ENCODE measurements at places on chromosomes 13 and 19.

GRCh38 chr19:41739361-41739760 is 16.0 kb upstream of the CEACAM6 start:
- no peak for DNase-seq

- DNase-seq, result no peak
These were observed 226.8 kb downstream of the LACC1 start for GRCh38 chr13:44106266-44107152.

- DNase-seq, result peak; percentile 71
These were observed at the start of gene SHFL for GRCh38 chr19:10085641-10086590. Gene SHFL (plus strand): TSS chr19:10086317. CDS start chr19:10086428, 111 bp downstream.

GRCh38 chr19:14826006-14826405 is 9.0 kb downstream of the OR7A5 start:
- DNase-seq, result no peak

GRCh38 chr13:100707818-100708740 is 33.5 kb upstream of the TMTC4 start:
- no peak for DNase-seq

DNA sequence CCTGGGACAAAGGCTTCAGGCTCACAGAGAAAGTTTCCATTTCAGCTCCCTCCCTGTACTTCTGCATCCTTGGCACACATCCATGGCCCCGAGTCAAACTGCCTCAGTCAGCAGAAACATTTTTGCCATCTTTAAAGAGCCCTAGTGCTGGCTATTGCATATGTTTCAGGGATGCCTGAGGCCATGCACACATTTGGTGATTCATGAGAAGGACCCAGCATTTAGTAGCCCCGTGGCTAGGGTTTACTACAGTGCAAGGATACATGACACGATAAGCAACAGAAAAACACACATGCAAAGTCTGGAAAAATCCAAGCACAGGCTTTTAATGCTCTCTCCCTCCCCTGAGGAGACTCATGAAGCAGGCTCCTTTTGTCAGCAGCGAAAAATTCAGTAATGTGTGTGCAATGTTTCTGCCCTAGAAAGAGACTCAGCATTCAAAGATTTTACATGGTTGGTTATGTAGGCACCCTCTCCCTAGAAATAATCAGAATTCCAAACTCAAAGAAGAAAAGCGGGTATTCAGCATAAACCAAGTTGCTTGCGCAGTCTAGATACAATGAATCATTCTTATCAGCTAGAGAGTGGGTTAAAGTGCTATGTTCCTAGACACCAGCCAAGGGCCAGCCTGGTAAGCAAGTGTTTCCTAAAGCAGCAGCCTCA is 17.6 kb downstream of the ACOD1 start:
- no peak for DNase-seq

- DNase-seq, result peak; percentile 36
These were observed 746.6 kb downstream of the UQCRFS1 start for GRCh38 chr19:28466107-28467045.

GRCh38 chr19:2573916-2574315 is 98.0 kb downstream of the GADD45B start:
- no peak for DNase-seq

GRCh38 chr19:4781801-4782200 is 9.7 kb upstream of the FEM1A start:
- no peak for DNase-seq

GRCh38 chr19:6056801-6057650 is 53.3 kb downstream of the RFX2 start:
- DNase-seq, result no peak

- DNase-seq, result no peak
These were observed 117.1 kb upstream of the SLITRK5 start for GRCh38 chr13:87554045-87554444.

DNA sequence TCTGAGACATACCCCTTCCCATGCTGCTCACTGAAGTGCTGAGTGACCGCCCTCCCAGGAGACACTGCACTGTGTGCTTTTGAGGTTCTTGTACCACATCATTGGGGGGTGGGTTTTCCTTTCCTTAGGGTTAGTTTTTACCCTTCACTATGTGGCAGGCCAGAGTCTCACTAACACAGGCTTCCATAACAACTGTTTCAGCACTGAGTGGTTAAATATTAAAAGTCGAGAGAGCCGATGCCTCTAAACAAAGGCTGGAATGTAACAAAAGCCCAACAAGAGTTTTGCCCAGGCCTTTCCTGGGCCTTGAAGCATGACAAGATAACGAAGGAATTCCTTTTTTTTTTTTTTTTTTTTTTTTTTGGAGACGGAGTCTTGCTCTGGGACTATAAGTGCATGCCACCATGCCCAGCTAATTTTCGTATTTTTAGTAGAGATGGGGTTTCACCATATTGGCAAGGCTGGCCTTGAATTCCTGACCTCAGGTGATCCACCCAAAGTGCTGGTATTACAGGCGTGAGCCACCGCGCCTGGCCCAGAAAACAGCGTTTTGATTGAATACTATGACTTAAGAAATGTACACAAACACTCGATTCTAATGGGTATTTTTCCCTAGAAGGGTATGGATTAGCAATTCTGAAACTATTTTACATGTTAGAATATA is 46.5 kb downstream of the ZNF823 start:
- DNase-seq, result no peak

DNA sequence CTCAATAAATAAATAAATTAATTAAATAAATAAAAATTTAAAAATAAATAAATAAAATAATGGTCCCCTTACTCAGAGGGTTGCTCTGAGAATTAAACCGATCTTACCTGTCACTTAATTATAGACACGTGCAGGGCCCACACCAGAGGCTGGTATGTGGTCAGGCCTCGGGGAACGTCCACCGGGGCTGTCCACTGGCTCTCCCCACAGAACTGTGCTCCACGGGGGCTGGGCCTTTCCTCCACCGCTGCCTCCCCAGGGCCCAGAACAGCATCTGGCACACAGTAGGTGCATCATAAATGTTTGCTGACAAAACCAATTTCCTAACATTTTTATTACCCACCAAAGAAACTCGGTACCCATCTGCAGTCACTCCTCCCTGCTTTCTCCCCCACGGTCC is 69.2 kb downstream of the CEBPG start:
- no peak for DNase-seq

GRCh38 chr13:78958006-78958405 is 299.1 kb upstream of the OBI1 start:
- no peak for DNase-seq

DNA sequence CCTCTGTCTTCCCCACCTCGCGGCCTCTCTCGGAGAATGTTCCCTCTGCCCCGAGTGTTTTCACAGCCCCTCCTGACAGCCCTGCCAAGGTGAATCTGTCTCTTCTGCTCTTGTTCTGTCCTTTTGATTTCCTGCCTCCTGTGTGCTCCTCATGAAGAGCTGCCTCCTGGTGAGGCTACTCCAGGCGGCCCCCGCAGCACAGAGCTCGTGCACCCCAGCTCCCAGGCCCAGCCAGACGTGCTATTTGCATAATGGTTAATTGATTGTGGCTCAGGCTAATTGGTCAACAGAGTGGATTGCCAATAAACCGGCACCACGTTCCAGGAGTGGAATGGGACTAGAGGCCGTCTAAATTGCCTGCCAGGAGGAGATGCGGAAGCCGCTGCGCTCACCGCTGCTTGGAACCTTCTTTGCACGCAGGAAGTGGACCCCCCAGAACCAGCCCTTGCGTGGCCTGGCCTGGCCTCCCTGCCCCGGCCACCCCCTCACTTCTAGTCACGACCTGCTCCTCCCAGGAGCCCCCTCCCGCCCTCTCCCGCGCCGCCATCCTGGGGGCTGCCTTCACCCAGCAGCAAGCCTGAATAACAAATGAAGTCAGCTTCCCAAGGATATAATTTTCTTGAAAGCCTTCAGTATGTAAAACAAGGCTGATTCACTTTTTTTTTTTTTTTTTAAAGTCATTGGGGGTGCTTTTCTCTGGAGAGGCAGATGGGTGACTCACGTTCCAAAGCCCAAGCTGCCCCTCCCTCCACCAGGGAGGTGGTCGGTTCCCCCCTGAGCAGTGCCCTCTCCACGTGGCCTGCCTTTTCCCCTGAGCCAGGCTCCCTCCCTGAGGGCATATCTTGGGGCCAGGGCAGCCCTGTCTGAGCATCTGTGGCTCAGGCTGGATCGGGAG is 144.0 kb downstream of the KDM4B start:
- DNase-seq, result no peak

DNA sequence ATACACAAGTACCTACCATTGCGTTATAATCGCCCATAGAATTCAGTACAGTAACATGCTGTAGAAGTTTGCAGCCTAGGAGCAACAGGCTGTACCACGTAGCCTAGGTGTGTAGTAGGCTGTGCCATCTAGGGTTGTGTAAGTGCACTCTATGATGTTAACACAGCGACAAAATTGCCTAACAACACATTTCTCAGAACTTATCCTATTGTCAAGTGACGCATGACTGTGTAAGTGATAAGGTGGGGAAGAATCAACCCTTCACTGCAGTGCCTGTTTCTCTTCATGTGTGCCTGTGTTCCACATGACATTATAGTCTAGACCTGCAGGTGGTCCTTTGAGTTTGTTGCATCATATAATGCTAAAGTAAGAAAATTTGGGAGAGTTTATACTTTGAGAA is 94.0 kb downstream of the PCDH9 start:
- no peak for DNase-seq

DNA sequence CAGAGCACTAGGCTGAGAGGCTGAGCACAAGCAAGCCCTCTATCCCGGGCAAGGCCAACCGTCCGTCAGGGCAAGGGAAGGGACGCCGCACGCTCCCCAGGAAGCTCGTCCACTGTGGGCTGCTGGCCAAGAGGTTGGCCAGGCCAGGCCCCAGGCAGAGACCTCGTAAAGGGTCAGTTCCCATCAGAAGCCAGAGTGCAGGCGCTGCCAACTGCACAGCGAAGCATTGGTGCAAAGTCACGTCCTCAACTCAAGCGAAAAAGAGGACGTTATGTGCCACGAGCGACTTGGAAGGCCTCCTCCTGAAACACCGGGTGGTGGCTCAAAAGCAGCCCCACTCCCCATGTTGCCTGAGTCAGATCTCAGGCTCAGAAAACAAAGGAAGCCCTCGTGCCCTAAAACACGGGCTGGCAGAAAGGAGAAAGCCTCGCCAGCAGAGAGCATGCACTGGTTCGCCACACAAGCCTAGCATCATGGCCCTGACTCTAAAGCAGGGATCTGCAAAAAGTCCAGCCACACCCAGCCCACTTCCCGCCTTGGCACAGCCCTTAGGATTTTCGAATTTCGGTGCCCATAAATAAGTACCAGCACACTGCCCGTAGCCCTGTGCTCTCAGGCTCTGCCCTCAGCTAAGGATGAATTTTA is 4.7 kb downstream of the AKAP8 start:
- no peak for DNase-seq

DNA sequence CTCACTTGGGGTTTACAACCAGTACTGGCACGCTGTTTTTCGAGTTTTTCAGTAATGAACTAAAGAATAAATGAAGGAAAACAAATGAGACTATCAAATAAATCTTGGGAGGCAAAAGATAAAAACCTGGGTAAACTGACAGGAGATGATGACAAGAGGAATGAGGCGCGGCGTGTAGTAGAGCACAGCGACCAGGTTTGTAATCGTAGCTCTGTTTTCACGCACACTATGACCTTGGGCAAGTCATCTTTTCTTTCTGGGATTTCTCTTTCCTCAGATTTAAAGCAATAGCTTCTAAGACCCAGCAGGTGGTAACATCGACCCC is 419 bp downstream of the MRPS31 start:
- no peak for DNase-seq

- DNase-seq, result no peak
These were observed 44.2 kb upstream of the HOMER3 start for GRCh38 chr19:18985257-18985656.

- DNase-seq, result no peak
These were observed 216.3 kb downstream of the SLITRK6 start for GRCh38 chr13:85582890-85583289.

DNA sequence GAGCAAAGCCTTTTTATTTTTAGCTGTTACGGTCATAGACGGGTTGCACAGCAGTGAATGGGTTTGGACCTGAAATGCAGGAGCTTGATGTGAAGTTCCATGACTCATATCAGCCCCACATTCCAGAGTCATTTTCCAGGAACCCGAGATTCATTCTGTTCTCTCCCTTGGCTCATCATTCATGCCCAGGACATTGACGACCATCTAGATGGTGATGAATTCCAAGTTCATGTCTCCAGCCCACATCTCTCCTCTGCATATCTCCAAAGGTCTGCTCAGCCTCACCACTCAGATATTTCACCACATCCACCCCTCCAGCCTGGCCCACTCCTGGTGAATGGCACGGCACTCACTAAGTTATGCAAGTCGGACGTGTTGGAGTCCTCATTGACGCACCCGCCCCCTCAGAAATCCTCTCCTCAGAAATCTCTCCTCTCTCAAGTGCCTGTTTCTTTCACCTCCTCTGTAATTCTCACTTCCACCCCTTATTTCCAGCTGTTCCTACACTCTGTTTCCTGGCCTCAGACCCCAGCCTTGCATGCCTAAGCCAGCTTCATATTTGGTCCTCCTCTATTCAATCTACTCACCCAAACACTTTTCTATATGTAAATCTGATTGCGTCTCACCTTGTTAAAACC is 83.1 kb downstream of the ALOX5AP start:
- DNase-seq, result no peak

GRCh38 chr13:33033986-33034385 is 17.8 kb downstream of the KL start:
- no peak for DNase-seq

DNA sequence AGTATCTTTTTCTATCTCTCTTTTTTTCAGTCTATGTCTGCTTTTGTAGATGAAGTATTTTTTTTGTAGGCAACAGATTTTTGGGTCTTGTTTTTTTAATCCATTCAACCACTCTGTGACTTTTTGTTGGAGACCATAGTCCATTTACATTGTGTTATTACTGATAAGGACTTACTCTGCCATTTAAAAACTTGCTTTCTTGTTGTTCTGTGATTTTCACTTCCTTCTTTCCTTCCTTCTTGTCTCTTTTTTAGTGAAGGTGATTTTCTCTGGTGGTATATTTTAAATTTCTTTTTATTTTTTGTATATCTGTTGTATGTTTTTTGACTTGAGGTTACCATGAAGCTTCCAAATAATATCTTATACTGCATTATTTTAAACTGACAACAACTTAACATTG is 79.5 kb downstream of the COG6 start:
- no peak for DNase-seq

- no peak for DNase-seq
These were observed 16.9 kb downstream of the IZUMO4 start for GRCh38 chr19:2113439-2114211.

DNA sequence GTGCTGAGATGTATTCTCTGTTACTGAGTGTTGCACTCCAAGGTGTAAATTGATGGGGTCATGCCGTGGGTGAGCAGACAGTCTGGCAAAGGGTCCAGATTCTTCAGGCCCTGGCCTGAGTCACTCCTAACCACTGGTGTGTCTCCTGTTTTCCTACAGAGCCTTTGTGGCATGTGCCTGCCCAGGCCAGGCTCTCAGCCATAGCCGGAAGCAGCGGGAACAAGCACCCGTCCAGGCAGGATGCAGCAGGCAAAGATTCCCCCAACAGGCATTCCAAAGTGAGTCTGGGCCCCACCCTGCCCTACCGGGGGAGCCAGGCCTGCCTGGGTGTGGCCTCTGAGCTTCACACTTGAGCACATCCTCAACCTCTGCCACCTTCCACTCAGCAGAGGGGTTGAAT is 61.9 kb downstream of the DPF1 start:
- DNase-seq, result no peak

DNA sequence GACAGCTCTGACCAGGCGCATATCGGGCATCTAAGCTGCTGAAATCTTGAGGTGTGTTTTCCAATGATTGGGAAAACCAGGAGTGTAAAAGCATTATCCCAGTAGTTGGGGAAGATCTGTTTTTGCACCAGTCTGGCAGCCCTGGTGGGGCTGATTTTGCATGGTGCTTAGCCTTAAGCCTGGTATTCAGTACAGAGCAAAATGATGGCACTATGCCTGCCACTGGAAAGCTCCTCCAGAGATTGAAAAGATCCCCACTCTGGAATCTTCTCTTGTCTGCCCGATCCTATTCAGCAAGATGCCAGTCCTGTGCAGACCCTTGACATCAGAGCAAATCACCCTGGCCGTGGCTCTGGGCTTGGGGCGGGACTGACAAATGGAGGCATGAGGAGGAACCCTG is 44.7 kb upstream of the SIAH3 start:
- DNase-seq, result no peak
